Kidney capillary endothelial cell (primary cell): ENCODE measurements at places on chromosomes 6 and 20.

DNA sequence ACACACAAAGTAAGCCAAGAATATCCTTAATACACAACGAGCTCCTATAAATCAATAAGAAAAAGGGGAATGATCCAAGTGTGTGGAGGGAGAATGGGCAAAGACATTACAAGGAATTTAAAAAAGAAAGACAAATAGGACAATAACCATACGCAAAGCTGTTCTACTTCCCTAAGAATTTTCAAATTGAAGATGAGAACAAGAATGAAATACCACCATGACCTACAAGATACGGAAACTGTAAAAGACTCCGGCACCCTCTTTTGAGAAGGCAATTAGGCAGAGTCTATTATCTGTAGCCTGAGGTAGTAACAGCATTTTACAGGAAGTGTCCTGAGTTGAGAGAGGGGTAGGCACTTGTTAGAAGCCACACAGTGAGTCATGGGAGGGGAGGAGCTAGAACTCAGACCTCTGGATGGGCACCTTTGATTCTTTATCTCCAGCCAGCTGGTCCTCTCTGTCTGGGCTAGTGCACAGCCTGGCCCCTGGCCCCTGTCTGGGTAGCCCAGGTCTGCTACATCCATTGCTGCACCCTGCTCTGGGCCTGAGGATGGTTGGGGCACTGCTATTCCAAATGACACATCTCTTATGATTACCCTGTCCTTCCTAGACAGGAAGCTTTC, 15.3 kb downstream of the RSPO4 start:
- DNase-seq, result no peak

DNA sequence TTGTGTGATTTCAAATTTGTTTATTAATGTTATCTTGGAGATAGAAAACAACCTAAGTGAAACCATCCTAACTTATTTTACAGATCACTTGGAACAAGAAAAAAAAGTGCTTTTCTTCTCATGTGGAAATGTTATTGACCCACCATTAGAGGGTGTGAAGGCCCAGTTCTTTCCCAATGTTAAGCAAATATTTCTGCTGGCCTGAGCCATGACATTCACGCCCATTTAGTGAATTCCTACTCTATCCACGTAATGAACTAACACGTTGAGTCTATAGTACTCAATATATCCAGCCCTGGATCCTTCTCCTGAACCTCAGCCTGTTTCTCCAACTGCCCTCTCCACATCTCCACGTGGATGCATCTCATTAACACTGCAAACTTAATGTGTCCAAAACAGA, 180.6 kb upstream of the ZFP64 start:
- DNase-seq, result no peak

GRCh38 chr6:119313937-119314884, 35.4 kb downstream of the MAN1A1 start:
- no peak for DNase-seq

DNA sequence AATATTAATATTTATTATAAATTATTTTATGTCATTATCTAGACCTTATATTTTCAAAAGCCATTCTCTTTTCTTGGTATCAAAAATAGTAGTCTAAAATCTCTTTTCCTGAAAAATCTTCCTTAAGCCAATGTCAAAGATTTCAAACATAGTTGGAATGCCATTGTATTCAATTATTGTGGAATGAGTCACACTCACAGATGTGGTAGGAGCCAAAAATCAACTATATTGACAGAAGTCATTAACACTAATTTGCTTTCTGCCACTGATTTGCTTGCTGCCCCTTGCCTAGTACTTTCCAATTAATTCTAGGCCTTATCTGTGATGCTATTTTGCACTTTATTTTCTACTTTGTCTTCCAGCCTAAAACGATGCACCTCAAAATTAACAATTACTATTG, 1326.3 kb upstream of the GJE1 start:
- DNase-seq, result peak; percentile 6
